Left hindlimb (tissue), 1 donor: ENCODE measurements at places on chromosomes 5 and 9.

DNA sequence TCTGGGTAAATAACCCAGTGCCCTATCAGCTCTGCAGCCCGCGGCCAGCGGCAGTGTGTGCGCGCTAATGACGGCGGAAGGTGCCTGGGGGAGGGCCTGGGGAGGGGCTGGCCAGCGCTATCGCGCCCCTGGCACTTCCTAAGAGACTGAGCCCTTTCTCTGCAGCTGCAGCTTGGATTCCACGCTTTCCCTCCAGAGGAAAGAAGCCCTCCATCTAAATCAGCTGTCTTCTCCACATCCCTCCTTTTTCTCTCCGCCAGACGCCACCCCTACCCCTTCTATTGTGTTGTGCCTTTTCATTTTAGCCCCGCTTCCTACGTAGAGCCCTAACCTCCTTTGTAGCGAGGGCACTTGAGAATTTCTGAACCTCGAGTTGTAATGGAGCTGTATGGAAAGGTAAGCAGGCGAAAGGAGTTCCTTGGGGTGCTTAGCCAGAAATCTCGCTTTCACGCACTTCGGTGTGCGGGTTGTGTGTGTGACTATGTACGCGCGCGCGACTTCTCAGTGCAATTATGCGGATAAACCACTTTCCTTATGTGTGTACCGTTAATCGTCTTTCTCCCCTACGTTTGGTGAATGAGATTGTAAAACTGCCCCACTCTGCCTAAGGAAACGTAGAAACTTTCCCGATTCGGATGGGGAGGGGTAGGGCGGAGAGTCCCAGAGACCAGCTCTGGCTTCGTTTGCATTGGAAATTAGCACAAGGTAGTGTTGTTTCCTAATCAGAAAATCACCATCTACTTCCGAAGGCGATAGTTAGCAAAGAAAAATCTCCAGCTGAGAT lies 664 bp upstream of the RAB3C start:
- DNase-seq, result no peak

DNA sequence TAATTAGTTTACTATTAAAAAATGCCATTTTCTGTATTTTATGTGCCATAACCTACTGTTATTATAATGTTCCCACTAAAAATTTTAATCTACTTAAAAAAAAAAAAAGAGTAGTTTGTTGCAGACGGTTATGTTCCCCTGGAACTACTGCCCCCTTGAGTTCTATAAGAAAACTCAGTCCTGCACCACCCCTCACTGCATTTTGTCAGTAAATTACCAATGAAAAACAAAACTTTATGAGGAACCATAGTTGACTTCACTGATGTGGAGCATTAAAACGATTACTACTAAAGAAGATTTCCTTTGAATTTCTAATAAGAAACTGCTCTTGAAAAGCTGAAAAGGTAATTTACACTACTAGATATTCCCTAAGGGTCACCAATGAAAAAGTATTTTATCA lies 288.7 kb downstream of the FBXL17 start:
- no peak for DNase-seq

GRCh38 chr9:109903515-109904138 lies 123.6 kb downstream of the PALM2AKAP2 start:
- DNase-seq, result peak; percentile 75

GRCh38 chr5:54275361-54275760 lies 35.0 kb downstream of the ARL15 start:
- DNase-seq, result no peak

DNA sequence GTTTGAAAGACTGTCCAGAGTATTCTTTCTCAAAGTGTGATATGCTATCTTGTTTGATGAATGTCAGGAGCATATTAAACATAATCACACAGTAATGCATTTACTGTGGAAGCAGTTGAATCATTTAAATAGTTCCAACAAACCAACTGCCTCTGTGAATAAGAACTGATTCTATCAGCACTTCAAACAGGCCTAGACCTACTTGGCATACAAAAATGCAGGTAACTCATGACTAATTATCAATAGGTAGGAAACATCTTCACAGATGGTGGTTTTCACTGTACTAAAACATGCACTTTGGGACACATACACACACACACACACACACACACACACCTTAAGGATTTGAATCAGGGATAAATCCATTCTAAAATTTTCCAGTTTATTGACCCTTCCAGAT lies 91.2 kb upstream of the SNX2 start:
- no peak for DNase-seq

DNA sequence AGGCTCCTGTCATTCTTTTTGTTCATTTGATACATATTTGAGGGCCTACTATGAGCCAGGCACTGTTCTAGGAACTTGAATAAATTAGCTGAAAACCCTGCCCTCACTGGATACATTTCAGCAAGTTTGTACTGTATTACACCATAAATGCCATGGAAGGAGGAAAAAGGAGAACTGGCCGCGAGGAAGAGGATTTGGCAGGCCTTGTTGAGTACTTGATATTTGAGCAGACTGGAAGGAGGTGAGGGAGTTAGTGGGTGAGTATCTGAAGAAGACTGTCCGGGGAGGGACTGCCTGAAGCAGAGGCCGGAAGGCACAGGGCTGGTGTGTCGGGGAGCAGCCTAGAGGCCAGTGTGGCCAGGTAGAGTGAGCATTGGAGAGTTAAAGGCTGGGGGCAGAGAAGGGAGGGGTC lies 4.5 kb downstream of the SNX30 start:
- DNase-seq, result no peak

- DNase-seq, result no peak
Measured at GRCh38 chr9:70811638-70812037, 309.8 kb downstream of the TRPM3 start.

DNA sequence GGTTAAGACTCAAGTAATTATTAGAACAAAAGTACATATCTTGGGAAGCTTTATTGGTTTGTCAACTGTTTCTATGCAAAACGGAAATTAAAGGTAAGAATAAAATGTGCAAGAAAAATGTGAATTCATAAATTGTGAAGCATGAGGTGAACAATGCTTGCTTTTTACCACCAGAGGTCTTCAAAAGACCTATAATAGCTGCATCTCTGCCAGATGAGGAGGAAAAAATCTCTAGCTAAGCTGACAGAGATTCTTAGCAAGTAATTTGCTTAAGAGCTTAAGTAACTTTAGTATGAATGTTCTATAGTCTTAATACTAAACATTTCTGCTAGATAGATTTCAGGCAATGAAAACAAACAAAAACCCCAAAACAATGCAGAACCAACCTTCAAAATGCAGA lies 54.1 kb downstream of the MRPS30 start:
- no peak for DNase-seq

- peak; percentile 38 for DNase-seq
Measured at GRCh38 chr9:504921-505740, 290.5 kb downstream of the DOCK8 start.

DNA sequence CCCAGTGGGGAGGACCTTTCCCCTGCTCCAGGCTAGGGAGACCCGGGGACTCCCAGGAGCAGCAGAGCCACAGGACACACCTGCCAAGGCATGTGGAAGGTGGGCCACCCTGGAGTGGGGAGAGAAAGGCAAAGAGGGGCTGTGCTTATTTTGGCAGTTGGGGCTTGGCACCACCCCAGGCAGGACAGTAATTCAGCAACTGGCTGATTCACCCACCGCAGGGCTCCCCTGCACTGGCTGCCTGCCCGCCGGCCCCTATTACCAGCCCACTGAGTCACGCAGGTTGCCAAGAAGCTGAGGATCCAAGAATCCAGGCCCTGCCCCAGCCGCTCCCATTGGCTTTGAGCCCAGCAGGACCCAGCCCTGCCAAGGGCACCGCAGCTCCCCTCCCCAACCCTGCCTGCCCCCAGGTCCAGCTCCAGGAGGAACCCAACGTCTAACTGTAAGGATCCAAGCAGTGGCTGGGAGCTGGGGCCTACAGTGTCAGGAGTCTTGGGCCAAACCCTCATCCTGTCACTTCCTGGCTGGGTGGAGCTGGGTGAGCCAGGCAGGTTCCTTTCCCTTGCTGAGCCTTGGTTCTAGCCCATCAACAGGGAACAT lies 14.2 kb upstream of the RALGDS start:
- DNase-seq, result peak; percentile 79

GRCh38 chr9:36218411-36218901 lies 27.7 kb downstream of the CLTA start:
- DNase-seq, result no peak

DNA sequence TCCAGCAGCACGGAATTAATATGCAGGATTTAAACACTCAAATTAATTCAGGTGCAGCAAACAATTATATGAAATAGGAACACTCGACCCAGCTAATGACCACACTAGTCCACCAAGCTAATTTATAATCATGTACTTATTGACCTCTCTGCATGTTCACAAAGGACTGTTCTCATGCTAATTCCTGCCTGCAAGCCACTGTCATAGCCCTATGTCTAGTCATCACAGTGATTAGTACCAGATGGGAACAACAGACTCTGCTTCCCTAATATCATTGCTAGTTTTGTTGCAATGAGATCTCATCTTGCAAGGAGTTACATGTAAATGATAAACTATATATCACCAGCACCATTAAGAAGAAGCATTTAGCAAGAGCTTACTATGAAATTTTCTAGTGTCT lies 553.0 kb upstream of the GRAMD2B start:
- DNase-seq, result no peak

DNA sequence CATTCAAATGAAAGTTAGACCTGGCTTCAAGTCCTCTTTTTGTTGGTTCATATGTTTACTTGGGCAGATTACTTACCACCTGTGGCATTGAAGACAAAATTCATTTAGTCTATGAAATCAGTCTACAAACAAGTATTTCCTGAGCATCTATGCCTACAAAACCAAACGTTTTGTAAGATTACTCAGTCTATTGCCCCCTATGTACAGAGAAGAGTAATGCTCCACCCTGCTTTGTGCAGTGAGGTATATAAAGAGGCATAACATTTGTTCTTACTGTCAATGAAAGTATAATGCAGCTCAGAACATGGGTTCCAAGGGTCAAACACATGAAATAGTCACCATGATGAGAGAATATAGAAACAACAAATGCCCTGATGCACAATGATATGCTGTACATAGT lies 580.7 kb downstream of the KIF4B start:
- no peak for DNase-seq

- DNase-seq, result no peak
Measured at GRCh38 chr5:73441378-73441777, 7.2 kb downstream of the FOXD1 start.

DNA sequence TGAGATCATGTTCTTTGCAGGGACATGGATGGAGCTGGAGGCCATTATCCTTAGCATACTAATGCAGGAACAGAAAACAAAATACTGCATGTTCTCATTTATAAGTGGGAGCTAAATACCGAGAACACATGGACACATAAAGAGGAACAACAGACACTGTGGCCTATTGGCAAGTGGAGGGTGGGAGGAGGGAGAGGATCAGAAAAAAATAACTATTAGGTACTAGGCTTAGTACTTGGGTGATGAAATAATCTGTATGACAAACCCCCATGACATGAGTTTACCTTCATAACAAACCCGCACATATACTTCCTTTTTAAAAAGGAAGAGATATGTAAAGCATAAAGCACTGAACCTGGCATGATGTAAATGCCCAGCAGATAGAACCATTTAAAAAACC lies 99.0 kb downstream of the MEGF10 start:
- no peak for DNase-seq

GRCh38 chr9:36935332-36935731 lies 98.7 kb downstream of the PAX5 start:
- no peak for DNase-seq

- DNase-seq, result no peak
Measured at GRCh38 chr9:37383393-37383792, 39.1 kb upstream of the GRHPR start.

- DNase-seq, result no peak
Measured at GRCh38 chr5:113081881-113082546, 105.4 kb downstream of the DCP2 start.

DNA sequence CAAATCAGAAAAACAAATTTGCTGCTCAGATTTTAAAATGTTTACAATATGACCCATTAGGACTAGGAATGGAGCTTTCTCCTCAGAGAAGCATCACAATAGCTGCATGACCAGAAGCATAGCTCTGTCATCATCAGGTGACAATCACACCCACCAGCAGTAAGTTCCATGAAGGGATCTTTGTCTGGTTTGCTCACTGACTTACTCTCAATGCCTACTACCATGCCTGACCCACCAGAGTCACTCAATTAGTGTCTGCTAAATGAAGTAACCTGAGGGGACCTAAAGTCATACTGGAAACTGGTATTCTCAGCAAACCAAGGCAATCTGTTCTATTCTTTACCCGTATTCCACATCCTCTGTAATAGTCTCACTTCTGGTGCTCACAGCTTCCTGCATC lies 7.7 kb downstream of the ERMP1 start:
- DNase-seq, result no peak

DNA sequence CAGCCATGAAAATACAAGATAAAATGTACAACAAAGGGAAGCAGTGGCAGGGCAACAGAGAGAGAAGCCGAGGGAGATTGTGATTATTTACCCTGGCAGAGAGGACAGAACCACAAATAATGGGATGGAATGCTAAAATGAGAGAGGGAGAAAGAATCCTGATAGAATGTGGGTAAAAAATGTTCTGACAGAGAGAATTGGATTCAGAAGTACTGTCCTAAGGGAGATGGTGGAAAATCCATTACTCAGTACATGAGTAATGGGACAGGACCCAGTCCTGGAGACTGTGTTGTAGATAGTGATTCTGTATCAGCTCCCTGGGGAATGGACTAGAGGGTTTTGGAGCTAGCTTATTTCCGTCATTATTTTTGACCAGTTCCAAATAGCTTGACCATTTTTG lies 831.5 kb downstream of the MAT2B start:
- DNase-seq, result no peak

DNA sequence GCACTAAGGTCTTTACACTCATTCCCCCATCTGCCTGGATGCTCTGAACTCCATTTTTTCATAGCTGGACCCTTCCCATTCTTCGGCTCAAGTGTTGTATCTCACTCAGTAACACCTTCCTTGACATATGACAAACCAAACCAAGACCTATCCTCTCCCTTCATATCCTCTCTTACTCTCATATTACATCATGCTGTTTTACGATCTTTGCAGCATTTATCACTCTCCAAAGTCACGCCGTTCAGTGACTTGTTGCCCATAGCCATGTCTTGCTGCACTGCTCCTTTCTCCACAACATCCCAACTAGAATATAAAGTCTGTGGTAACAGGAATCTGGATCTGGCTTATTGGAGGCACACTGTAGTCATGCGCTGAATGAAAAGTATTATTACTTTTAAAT lies 923.6 kb upstream of the DMAC1 start:
- no peak for DNase-seq

GRCh38 chr5:56786346-56786745 lies 29.0 kb upstream of the MAP3K1 start:
- DNase-seq, result no peak

DNA sequence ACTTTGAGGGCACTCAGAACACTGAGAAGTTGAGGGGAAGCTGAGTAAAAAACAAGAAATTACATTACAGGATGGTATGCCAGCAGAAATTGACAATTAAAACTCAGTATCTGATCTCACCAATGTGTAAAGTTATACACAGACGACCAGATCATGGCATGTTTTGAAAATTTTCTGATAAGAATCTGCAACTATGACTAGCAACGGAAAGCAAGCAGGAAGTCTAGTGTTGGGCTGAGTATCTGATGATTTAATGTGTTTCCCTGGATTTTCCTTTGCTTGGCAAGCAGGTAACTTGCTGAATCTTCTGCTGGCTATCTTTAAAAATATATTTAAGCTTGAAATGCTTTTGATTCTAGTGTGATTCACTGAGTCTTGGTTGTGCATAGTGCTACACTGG lies 5.2 kb upstream of the GCNT4 start:
- no peak for DNase-seq
